Left hindlimb (tissue), 1 donor: ENCODE measurements at places on chromosomes 13 and 19.

DNA sequence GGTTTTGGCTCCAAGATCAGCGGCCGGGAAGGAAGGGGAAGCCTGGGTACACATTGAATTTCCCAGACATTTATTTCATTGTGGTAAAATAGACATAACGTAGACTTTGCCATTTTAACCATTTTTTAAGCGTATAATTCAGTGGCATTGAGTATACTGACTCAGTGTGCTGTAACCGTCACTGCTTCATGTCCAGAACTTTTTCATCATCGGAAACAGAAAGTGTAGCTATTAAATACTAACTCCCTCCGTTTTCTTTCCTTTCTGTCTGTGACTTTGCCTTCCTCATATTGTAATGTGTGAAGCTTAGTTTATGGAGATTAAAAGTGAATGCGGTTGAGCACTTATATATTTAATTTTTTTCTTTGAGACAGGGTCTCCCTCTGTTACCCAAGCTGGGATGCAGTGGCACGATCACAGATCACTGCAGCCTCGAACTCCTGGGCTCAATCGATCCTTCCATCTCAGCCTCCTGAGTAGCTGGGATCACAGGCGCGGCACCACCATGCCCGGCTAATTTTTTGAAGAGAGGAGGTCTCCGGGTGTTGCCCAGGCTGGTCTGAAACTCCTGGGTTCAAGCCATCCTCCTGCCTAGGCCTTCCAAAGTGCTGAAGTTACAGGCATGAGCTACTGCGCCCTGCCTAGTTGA lies 1.4 kb downstream of the HNRNPM start:
- DNase-seq: no peak

DNA sequence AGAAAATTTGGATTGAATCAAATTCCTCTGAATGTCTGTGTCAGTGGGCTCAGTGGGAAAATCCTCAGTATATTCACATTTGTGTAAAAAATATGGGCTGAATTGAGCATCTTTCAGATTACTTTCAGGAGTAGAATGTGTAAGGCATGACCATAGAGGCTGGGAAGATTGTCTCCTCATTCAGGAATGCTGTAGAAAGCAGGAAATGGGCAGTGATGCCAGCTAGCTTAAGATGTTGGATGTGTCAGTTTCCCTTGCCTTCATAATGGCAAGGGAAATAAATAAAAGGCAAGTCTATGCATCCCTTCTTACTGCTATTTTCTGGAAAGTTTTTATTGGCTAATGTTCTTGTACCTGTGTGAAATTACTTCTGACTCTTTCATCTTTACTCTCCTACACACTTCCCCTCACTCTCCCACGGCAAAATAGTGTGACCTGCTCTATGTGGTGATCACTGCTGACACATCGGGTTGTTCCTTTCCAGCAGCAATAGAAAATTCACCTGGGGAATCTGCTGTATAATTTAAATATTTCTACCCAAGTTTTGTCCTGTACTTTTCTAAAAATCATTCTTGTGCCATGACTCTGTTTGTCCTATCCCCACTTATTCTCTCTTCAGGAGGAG lies 103.2 kb downstream of the LMO7 start:
- no peak for DNase-seq

DNA sequence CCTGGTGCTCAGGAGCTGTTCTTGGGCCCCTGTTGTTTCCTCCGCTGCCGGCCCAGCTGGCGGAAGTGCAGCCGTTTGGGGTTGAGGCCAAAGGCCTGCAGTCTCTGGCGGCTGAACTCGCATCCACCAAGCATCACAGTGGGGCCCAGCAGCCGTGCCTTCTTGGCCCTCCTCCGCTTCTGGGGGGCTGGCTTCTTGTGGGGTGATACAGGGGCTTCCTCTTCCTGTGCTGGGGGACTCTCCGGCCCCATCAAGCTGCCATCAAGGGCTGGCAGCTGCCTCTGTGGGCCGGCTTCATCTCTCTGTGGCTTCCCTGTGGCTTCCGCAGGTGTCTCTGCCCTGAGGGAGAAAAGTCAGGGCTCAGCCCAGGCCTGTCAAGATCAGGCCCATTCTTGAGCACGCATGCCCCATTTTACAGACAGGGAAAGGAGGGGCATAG lies 10.3 kb downstream of the ATG4D start:
- DNase-seq: no peak

- no peak for DNase-seq
Observed at GRCh38 chr13:110559986-110560385, 1.5 kb downstream of the RAB20 start.

DNA sequence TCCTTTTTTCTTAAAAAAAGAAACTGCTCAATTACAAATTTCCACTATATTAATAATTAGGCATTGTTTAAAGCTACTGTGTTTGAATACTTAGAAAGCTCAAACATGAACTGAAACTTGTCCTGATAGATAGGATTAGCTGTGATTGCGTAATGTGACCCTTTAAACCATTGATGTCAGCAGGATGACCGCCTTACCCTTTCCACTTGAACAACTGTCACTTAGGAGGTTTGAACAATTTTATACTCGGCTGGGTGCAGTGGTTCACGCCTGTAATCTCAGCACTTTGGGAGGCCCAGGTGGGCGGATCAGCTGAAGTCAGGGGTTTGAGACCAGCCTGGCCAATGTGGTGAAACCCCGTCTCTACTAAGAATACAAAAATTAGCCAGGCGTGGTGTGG lies 2.9 kb downstream of the LAMP1 start:
- DNase-seq: no peak

DNA sequence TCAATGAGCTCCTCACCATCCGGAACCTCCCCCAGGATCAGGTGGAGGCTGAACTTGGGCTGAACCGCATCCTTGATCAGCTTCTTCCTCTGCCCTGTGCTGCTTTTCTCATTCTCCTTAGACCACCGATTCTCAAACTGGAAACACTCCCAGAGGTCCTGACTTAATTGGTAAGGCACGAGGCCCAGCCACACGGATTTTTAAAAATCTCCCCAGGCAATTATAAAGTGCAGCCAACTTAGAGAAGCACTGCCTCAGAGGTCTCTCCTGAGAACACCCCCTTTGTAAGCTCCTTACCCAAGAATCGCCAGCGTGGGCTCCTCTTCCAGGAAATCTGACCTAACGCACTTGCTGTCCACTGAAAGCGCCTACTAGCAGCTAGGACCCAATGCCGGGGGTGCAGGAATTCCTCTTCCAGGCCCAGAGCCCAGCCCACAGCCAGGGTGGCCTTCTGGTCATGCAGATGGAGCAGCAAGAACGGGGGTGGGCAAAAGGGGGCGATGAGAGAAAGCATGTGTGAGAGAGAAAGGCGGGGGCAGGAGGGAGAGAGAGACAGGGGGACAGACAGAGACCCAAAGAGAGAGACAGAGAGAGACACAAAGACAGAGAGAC lies 66.9 kb upstream of the CACNA1A start:
- no peak for DNase-seq

- no peak for DNase-seq
Observed at GRCh38 chr13:37446503-37446902, 152.1 kb downstream of the POSTN start.

DNA sequence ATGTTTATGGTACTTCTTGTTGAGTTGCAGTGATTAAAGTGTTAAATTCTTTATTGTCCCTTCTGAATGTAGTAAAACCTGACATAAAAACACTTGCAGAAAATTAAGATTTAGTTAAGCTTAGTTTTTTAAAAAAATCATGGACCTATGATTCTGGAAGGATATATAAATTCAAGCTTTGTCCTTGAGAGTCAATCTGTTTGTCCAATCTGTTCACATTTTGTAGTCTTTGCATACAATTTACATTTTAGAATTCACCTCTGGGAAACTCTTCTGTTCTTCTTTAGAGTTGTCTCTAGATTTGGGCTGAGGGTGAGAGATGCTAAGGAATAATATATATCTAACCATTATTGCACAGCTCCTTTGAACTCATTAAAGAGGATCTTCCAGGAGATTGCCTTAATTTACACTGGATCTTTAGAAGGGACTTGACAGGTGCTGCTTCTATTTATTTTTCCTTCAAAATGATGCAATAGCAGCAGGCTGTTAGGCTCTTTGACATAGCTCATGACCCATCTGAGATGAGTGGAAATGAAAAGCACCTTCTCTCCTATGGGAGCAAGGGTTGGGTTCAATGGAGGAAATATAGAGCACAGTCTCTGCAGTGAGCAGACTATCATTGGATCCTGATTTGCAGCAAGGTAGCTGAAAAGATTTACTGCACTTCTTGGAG lies 433.9 kb downstream of the GPC6 start:
- no peak for DNase-seq

- no peak for DNase-seq
Observed at GRCh38 chr13:33409673-33410510, 124.3 kb upstream of the STARD13 start.

DNA sequence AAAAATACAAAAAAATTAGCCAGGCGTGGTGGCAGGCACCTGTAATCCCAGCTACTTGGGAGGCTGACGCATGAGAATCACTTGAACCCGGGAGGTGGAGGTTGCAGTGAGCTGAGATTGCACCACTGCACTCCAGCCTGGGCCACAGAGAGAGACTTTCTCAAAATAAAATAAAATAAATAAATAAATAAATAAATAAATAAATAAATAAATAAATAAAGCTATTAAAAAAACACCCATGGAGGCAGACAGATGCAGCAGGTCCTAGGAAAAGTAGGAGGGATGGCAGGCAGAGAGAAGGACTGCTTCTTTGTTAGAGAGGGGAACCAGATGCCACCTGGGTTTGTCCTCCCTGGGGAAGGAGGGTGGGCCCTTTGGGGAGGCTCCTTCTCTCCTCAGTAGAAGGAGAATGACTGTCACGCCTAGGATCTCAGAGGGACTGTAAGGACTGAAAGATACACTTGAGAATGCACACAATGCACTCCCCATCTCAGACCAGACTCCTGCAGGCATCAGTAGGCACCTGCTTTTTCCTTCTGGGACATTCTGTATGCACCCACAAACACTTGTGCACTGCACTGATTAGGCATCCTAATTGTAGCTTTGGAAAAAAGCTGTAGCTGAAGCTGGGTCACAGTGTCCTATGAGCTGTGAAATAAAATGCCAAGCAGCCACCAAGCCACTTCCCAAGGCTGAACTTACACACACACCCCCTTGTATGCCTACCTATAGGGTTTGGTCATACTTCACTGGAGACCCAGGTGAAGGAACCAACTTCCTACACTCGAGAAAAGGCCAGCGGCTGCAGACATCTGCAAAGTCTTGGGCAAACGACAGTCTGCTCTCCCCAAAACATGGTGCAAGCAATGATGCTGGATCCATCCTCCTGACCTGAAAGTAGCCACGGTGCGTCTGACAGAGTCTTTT lies 18.9 kb upstream of the SLC35E1 start:
- no peak for DNase-seq

- no peak for DNase-seq
Observed at GRCh38 chr13:110225609-110226574, 81.1 kb downstream of the COL4A1 start.

- DNase-seq: peak; percentile 54
Observed at GRCh38 chr13:113854238-113855011, 9.5 kb downstream of the GAS6 start.

DNA sequence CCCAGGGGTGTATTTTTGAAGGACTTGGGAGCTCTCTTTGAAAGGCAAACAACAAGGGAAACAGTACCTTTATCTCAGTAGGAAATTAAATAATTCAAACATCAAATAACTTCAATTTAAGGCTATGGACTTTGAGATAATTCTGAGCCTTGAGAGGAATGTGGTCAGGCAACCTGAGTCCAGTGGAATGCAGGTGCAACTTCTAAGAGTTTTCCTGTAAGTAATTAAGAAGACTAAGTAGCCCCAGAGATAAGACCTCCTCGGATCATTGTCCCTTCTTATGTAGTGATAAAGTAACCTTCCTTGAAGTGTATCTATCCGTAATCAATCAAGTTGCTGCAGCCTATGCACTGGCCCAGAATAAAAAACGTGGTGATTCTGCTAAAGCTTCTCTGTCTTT lies 29.2 kb downstream of the ZNF701 start:
- DNase-seq: no peak

GRCh38 chr19:2320049-2320448 lies 8.3 kb downstream of the LSM7 start:
- no peak for DNase-seq

DNA sequence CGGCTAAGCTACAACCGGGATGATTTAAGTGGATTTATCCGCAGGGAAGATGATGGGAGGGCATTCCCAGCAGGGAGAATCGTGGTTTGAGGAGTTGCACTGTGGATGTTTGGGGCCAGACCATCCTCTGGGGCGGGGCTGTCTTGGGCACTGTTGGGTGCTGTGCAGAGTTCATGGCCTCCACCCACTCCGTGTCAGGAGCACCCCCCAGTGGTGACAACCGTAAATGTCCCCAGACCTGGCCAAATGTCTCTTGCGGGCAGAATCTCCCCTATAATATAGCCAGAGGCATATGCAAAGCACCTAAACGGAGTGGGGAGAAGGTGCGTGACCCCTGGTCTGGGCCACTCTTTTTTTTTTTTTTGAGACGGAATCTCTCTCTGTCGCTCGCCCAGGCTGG lies 40.2 kb downstream of the SMIM24 start:
- DNase-seq: no peak

DNA sequence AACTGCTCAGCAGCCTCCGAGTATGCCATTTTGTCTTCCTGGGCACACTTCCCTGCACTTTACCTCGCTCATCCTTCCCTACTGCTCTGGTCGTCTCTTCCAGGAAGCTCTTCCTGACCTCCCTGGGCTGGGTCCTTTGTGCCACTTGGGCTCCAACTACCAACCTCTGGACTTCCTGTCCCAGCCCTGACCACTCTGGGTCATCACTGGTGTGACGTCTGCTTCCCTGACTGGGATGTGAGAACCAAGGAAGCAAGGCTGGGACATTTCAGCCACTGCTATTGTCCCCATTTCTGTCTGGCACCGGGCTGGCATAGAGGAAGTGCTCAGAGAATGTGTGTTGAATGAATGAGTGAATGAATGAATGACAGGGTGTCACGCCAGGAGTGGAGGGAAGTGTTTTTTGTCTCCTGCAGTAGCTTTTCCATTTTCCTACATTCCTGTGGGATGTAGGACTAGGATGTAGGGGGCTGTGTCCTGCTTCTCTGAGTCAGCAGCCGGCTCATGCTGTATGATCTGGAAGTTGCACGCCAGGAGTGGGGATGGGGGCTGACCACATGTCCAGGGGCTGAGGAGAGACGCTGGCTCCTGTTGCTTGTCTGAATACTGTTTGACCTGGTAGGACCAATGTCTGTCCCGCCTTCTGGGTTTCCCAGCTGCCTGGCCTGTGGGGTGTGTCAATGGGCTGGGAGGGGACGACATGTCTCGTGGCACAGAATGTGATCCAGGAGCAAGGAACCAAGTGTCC lies 14.7 kb downstream of the NOVA2 start:
- no peak for DNase-seq

- no peak for DNase-seq
Observed at GRCh38 chr19:45385392-45386221, 15.2 kb upstream of the ERCC2 start.

- DNase-seq: no peak
Observed at GRCh38 chr13:43206838-43207237, 183.5 kb downstream of the DNAJC15 start.

DNA sequence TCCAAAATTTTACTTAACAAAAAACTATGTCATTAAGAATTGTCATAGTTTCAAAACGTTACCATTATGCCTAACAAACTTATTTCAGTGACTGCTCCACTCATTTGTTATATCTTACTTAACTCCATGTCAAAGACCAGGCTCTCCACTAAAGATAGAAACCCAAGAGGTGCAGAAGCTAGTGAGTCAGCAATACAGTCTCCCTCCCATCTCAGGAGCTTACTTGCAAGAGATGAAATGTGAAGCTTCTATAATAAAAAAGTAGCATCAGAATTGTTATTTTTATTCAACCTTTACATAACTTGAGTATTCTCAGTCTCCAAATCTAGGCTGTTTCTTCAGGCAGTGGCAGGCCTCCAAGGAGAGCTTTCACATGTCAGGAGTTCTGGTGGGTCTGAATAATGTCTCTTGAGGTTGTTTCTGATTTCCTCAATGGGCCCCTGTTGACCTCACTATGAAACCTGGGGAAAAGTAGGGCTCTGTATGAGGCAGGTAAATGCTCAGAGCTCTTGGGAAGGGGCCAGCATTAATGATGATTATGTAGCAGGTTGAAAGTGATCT lies 242.0 kb downstream of the NDFIP2 start:
- DNase-seq: no peak
